NCI-H2029 (cell line): ENCODE measurements at places on chromosomes 13 and 19.

- no peak for DNase-seq
Measured at GRCh38 chr13:111318386-111318785, 2.1 kb upstream of the TEX29 start.

DNA sequence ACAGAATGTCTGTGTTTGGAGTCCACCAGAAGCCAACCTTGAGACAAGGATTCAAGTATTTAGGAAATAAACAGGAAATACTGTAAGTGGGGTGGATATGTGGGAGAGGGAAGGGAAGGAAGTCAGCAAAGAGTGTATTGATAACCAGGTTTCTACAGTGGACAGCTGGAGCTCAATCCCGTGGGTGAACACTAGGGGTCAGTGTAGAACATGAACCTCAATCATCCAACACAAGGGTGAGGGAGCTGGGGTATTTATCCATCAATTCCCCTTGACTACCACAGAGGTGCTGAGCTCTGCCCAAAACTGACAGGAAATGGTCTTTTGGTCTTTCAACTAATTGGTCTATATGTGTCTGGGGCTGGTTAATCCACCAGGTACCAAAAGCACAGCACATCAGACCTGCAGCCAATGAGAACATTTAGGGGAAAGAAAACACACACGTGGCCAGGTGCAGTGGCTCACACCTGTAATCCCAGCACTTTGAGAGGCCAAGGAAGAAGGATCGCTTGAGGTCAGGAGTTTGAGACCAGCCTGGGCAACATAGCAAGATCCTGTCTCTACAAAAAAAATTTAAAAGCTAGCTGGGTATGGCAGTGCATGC, 5.6 kb upstream of the SYDE1 start:
- DNase-seq = peak; percentile 11

GRCh38 chr13:76792731-76793347, 93.4 kb downstream of the KCTD12 start:
- DNase-seq = no peak

DNA sequence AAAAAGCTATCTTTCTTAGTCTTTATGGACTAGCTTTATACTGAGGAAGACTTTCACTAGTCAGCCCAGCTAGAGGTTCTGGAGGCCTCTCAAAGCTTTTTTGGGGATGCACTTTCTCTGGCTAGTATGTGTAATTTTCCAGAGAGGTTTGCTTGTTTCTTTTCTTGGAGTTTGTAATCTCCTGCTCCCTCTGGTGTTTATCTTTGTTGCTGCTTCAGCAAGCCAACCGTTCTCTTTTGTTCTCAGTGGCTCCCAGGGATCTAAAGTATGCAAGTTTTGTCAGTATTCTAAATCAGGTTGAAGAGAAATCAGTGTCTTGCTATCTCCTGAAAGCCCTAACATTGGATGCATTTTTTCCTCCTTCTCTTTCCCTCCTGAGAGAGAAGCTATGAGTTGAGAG, 121.1 kb upstream of the MYO16 start:
- no peak for DNase-seq

DNA sequence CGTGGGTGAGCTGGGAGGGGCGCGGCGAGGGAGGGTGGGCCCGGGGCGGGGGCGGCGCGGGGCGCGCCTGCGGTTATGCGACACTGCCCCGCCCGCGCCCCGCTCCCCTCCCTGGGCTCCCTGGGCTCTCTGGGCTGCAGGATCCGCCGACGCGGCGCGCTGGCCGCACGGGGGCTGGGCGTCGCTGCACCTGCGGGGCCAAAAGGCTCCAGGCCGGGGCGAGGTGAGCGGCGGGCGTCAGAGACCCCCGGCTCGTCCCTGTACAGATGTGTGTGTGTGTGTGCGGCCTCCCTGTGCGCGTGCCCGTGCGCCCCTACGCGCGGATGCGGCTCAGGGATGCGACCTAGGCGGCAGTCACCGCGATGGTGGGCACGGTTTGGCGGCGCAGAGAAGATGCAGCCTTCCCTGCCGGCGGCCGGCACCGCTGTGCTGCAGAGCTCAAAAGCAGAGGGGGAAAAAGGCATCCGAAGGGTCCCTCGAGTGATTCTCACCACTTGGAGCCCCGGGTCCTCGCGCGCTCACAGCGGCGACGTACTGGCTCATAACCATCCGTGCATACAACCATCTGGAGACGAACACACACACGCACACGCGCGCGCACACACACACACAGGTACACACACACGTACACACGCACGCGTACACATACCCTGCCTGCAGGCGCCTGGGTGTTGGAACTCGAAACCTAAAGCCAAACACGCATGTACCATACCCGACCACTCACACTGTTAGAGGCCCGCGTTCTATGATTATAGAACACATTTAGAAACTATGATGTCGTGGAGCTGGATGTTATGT, 709 bp downstream of the ATP8A2 start:
- DNase-seq = no peak

DNA sequence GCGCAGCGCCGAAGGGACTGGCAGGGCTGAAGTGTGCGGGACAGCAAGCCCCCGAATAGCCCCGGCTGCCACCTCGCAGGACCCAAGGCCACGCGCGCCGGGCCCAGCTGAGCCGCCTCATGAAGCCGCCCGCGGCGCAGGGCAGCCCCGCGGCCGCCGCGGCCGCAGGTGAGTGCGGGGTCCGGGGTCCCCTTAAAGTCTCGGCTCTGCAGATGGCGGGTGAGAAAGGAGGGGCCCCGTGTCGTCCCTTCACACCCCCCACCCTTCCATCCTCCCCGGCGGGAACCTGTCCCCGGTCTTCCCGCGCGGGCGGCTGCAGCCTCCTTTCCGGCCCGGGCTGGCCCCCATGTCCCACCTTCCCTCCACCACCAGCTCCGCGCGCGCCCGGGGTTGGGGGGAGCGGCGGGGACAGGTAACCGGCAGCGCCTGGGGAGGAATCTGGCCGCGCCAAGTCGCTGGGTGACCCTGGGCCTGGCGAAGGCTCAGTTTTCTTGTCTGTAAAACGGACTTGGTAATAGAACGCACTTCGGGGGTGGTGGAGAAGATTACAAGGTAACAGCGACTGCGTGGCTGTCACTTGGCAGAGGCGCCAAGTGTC, 338 bp downstream of the RGCC start:
- DNase-seq = no peak

DNA sequence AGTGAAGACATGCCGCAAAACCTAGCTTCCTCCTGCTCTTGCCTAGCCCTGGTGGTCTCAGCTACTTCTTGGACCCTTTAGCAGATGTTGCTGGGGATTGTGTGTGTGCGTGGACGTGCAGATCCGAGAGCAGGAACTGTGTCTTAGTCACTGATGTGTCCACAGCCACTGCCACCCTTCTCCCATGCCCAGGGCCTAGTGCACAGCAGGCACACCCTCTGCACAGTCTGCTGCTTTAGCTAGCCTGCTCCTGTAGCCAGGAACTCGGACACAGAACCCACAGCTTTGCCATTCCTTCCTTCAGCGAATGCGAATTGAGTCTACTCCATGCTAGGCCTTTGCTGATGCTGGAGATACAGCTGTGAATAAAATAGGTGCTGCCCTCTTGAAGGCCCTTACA, 2.3 kb downstream of the CLPTM1 start:
- no peak for DNase-seq

- DNase-seq = peak; percentile 68
Measured at GRCh38 chr13:44311011-44311780, 62.4 kb upstream of the SERP2 start.

GRCh38 chr13:111993691-111994090, 73.3 kb upstream of the SOX1 start:
- no peak for DNase-seq

DNA sequence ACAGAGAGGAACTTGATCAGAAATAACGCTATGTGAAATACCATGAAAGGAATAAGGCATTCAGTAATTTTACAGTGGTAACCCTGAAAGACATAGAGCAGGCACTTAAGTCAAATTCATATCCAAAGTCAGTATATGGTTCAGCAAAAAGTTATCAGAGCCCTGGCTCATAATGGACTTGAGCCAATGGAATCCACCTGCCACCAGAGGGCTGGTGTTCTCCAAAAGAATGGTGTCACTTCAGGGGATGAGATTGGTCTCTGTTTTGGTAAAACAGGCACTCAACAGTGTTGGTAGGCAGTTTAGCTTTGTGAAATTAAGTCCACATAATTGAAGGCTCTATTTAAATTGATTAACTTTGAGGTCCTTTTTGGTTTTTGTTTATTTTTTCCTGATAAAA, 93.9 kb downstream of the LIG4 start:
- DNase-seq = no peak

DNA sequence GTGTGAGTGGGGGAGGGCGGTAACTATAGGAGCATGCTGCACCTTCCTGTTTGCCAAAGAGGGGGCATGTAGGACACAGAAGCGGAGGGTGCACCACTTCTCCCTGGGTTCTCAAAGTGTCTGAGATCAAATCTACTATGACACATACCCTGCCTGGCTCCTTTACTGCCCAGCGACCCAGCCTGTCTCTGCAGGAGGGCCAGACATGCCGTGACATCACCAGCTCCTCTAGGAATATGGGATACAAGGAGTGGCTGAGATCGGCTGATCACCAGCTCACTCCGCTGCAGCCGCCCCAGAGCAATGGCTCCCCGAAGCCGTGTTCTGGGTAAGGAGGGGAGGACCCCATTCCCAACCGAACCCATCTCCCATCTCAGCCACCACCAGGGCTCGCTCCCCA, 16.4 kb upstream of the IGFL1 start:
- no peak for DNase-seq
